ENCODE measurements at places on chromosomes 13 and 19.

GRCh38 chr13:54744747-54745146, 1716.1 kb downstream of the OLFM4 start:
- DNase-seq = no peak

DNA sequence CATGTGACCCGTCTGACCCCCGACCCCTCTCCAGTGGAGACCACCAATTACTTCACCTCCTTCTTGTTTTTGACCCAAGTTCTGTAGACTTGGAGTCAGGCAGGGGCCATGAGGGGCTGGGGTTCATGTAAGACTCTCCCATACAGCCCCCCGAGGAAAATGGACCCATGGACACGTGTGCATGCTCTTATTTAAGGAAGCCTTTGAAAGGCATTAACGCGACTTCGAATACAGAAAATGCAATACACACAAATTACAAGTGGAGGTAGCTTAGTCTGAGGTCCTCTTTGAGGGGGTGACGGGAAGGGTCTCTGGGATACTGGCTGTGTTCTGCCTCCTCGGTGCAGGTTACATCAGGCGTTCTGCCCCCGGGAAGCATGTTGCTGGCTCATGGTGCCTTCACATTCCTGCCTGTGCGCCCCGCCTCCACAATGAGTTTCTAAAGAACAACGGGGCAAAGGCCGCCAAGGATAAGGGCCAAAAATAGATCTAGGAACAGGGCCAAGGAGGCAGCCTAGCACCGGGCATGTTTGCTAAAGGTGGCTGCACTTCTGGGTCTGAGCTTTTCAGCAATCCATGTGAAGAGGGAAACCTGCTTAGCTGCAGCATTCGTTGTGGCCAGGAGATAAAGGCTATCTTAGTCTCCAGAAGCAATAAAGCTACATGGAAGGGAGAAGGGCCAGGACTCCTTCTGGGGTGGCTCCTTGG, 54.5 kb downstream of the RAB20 start:
- peak; percentile 76 for DNase-seq

DNA sequence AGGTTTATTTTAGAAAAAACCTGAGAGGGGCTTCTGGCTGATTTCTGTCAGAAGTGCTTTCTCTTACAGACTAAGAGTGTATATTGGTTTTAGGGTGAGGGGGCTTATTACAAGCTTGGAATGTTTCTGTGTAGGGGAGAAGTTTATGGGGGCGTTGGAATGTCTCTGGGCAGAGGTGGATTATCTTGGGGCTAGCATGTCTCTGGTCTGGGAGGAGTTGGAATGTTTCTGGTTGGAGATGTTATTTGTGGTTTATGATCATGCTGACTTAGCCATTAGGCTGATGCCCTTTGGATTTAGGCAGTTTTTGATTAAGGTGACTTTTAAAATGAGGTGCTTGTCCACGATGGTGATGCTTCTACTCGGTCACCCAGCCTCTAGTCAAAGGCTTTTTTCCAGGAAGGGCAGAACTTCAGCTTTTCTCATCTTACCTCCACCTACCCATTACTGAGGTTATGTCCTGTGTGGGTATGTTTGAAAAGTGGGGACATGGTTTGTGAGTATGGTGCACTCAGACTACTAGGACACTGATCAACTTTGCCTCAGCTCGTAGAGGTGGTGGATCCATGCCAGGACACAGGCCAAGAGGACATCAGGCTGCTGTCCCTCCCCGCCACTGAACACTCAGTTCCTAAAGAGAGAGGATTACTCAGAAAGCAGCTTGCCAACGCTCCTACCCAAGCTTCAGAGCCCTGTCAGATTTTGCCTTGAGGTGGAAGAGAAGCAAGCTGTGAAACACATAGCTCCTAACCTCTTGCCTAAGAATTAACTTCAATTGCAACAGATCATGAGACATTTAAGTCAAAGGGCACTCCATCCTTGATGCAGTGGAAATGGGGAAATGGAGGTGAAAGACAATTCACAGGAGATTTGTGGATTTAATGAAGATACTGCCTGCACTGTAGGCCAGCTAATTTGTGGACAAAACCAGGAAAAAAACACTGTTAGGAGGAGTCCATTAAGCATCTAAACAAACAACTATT, 63.6 kb downstream of the ZNF44 start:
- no peak for DNase-seq

- no peak for DNase-seq
Observed at GRCh38 chr13:49676581-49677298, 14.5 kb downstream of the EBPL start.

Measured in SW480 (cell line).